ENCODE measurements at places on chromosomes 1 and 21.
A peak's percentile ranks its signal among the peaks of the same experiment; 100 is the strongest.

DNA sequence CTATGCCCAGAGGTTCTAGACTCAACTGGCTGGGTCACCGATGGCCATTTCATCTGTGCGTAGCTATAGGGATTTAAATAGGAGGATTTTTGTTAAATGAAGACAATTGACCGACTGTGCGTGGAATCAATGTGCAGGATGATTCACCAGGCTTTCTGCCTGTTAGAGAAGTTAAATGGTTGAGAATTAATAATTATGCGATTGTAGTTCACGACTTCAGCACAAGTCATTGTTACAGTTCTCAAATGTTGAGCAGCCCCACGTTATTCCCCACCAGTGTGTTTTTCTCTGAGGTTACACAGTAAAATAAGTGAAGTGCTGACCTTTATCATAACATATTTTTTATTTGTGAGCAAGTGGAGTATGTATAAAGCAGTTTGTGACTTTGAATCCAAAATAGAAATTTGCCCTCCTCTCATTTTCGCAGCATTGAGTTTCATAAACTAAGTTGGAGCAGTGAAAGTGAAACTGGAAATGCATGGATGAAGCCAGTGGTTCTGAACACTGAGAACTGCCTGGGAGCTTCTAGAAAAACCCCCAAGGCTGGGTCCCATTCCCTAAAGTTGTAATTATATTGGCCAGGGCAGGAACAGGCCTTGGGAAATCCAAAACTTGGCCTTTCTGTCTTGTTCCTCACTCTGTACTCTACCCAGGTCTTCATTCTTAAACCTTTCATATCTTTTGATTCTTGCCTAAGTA, 102.6 kb downstream of the GALNT2 start:
- DNase-seq: peak; percentile 28

DNA sequence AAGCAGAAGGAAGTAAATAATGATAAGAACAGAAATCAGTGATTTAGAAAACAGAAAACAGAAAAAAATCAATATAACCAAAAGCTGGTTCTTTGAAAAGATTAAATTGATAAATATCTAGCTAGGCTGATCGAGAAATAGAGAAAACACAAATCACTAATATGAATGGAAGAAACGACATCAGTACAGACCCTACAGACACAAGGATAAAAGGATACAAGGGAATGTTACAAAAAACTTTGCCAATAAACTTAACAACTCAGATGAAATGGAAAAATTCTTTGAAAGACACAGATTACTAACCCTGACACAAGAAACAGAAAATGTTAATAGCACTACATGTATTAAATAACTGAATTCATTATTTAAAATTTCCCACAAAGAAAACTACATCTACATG, 6.3 kb upstream of the ARHGAP29 start:
- DNase-seq: no peak

DNA sequence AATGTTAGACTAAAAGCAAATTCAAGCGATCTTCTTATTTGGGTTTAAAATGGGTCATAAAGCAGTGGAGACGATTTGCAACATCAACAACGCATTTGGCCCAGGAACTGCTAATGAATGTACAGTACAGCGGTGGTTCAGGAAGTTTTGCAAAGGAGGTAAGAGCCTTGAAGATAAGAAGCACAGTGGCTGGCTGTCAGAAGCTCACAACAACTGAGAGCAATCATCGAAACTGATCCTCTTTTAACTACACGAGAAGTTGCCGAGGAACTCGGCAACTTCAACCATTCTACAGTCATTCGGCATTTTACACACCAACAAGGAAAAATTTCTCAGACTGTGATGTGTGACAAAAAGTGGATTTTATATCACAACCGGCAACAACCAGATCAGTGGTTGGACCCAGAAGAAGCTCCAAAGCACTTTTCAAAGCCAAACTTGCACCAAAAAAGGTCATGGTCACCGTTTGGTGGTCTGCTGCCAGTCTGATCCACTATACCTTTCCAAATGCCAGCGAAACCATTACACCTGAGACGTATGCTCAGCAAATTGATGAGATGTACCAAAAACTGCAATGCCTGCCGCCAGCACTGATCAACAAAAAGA, 47.9 kb downstream of the ASH1L start:
- DNase-seq: no peak

DNA sequence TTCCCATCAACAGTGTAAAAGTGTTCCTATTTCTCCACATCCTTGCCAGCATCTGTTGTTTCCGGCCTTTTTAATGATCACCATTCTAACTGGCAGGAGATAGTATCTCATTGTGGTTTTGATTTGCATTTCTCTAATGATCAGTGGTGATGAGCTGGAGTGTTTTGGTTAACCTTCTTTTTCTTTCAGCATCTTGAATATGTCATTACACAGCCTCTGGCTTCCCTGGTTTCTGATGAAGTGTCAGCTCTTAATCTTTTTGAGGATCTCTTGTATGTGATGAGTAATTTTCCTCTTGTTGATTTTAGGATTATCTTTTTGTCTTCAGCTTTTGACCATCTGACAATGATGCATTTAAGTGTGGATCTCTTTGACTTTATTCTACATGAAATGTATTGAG, 133.2 kb upstream of the GRIK3 start:
- DNase-seq: no peak

GRCh38 chr1:159869173-159869572, 6.7 kb upstream of the VSIG8 start:
- peak; percentile 40 for DNase-seq

- peak; percentile 41 for DNase-seq
Observed at GRCh38 chr21:35168735-35169134, 119.6 kb upstream of the RUNX1 start.

- peak; percentile 95 for DNase-seq
Observed at GRCh38 chr1:33876970-33877650, 13.2 kb downstream of the HMGB4 start.

GRCh38 chr21:33967086-33967571, 51.5 kb upstream of the ATP5PO start:
- DNase-seq: peak; percentile 94

- no peak for DNase-seq
Observed at GRCh38 chr21:25790878-25791204, 56.1 kb downstream of the GABPA start.

DNA sequence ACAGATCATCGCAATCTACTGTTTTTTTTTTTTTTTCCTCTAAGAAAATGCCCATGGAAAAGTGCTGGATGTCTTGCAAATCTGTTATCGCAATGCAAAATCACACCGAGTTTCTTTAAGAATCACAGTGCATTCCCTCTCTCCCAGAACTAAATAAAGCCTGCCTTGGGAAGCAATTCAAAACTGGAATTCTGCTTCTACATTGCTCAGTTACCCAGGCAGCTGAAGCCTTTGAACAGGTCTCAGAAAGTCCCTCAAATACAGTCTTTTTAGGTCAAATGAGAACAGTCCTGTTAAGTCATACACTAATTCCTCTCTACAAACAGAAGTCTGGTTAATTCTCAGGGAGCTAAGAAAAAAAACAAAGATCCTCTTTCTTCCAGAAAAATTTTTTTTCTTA, 46.3 kb downstream of the SLC30A10 start:
- no peak for DNase-seq

DNA sequence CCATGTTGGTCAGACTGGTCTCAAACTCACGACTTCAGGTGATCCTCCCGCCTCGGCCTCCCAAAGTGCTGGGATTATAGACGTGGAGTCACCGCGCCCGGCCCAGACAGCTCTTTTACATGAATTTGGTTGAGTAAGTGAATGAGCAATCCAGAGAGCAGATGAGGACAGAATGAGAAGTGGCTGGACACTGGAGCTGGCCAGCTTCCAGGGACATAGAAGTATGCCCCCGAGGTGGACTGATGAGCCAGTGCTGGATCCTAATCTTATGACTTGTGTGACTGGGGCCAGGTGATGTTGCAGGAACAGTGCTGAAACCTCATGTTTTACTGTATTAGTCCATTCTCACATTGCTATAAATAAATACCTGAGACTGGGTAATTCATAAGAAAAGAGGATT, 35.9 kb upstream of the KANK4 start:
- peak; percentile 16 for DNase-seq

DNA sequence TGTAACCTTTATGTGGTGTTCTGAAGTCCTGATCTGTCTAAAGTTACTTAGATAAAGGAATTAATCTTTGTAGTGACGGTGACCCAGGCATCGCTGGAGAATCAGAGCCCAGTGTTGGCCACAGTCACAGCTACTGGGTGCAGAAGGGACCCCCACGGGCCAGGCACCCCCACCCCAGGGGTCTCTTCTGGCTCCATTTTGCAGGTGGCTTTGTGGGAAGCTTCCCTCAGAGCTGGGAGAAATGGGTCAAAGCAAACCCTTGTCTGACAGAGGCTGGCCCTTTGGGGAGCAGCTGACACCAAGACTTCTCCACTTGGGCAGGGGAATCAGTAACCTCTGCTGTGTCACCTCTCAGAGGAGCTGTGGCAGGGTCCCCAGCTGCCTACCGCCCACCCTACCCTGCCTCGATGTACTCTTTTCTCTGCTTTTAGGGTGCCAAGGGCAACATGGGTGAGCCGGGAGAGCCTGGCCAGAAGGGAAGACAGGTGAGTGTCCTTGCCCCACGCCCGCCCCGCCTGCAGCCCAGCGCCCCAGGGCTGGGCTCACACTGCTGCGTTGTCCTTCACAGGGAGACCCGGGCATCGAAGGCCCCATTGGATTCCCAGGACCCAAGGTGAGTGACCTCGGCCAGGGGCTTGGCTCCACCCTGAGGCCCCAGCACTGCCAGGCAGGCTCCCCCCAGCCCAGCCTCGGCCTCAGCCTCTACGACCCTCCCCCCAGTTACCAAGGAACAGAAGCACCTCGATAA, 17.7 kb downstream of the COL6A2 start:
- no peak for DNase-seq

DNA sequence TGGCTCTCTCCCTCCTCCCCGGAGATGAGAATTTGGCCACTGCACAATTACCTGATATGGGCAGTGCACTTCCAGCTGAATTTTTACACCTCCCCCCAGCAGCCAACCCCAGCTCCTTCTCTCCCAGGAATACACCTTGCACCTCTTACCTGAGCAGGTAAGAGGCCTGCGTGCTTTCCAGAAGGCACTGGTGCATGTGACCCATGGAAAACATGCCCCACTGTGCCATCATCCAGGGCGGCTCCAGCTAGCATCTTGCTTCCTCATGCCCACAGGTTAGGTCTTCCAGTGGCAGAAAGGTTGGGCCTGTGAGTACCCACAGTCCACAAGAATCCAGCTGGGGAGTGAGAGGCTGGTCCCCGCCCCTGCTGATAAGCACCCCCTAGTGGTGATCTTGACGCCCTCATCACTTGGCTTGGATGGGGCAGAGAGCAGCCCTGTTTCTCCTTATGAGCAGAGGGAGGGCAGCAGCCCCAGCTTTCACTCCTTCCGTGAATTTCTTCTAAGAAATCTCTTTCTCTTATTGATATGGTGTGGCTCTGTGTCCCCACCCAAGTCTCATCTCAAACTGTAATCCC, 57.8 kb downstream of the EDARADD start:
- no peak for DNase-seq

DNA sequence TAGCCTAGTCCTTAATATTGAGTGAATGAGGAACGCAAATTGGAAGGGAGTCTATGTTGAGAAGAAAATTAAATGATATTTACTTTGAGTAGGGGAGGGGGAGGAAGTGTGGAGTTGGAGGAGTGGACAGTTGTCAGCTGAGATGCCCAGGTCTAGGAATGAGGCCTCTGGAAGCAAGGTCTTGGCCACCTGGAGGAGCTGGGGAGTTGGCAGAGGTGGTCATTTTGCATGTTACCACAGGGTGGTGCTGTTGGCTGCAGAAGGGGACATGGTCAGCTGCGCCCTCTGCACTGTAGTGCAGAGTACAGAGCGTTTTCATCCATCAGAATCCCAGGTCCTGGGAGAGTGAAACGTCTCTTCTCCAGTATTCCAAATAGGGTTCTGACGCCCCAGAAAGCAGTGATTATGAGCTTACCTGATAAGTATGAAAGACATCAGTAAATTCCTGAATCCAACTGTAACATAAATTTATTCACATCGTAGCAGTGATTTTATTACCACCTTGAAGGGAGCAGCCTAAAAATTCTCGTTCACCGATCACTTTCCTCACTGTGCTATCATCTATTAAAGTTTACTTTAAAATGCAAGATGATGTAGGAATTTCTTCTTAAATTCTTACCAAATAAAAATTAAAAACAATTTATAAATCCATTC, 13.8 kb downstream of the PARK7 start:
- peak; percentile 61 for DNase-seq

- no peak for DNase-seq
Observed at GRCh38 chr1:147246910-147247655, 4.6 kb downstream of the CHD1L start.

- DNase-seq: no peak
Observed at GRCh38 chr1:7447093-7447492, 324.0 kb upstream of the VAMP3 start.

GRCh38 chr21:44279354-44280260, 6.1 kb upstream of the AIRE start:
- no peak for DNase-seq

- DNase-seq: no peak
Observed at GRCh38 chr1:15997076-15997585, 6.9 kb upstream of the SRARP start.

- DNase-seq: peak; percentile 96
Observed at GRCh38 chr1:156896490-156897033, 3.0 kb downstream of the PEAR1 start.

- no peak for DNase-seq
Observed at GRCh38 chr21:31262728-31263127, 81.3 kb downstream of the TIAM1 start.

DNA sequence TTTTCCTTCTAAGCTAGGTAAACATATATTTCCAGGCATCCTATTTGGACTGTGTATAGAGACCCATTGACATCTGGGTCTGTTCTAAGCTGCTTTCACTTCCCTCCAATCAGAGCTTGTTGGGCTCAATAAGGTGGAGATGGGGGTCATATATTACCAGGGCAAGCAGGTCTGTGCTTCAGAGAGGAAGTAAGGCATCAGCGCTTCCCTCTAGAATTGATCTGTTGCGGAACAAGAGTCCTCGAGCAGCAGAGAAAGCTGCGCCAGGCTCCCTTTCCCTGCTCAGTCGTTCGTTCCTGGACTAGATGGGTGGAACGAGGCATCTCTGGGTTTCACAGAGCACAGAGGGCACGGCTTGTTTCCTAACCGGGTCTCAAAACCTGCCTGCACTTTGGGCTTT, 63.5 kb downstream of the DISC1 start:
- no peak for DNase-seq

DNA sequence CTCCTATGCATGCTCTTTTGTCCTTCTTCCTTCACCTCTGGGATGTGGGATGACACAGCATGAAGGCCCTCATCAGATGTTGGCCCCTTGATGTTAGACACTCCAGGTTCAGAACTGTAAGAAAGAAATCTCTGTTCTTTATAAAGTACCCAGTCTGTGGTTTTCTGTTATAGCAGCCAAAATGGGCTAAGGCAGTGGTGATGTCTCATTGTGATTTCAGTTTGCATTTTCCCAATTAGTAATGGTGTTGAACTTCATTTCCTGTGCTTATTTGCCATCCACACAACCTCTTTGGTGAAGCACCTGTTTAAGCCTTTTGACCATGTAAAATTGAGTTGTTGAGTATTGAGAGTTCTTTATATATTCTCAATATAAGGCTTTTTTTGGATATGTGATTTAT, 129.3 kb upstream of the C1orf174 start:
- DNase-seq: no peak

DNA sequence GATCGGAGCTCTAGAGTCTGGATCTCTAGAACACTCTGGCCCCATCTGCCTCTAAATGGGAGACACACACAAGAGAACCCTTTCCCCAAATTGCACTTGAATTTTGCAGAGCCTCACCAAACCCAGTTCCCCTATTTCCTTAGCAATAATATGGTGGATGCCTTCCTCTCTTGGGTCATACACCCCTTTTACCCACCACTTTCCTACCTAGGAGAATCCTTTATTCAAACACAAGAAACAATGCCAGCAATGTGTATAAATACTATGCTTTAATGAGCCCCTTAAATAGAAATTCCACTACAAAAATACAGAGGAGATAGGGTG, 760 bp upstream of the SF3B4 start:
- no peak for DNase-seq

- peak; percentile 63 for DNase-seq
Observed at GRCh38 chr1:202135221-202135721, 9.3 kb downstream of the ARL8A start.

All from fibroblast of lung (primary cell).